NAMALWA (cell line): ENCODE measurements at places on chromosomes 13 and 19.

DNA sequence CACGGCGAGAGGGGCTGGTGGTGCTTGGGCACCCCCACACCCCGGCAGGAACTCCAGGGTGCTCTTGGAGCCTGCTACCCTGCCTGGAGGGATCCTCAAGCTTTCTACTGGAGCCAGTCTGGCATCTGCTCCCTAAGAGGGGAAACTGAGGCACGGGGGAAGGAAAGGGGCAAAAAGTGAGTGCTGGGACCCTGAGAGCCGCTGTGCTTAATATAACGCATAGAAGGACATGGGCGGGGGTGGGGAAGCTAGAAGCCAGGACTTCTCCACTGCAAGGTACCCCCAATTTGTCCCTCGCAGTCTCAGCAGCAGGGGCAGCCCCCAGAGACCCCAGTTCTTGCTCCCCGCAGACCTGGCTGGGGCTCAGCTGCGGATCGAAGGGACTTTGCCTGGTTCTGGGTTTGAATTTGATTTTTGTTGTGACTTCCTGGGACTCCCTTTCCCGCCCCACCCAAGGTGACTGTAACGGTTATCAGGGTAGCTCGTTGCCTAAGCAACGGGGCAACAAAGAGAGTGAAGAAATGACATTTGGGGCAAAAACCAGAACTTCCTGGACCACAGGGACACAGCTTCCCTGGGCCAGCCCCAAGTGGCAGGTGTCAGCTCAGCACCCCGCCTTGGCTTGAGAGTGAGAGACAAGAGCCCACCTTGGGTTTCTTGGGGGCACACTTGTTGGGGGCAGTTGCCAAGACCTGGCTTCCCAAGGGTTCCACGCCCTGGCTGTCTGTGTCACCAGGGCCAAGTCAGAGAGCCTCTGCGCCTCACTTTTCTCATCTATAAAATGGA is 638 bp downstream of the ADGRE5 start:
- peak; percentile 84 for DNase-seq

- no peak for DNase-seq
Measured at GRCh38 chr19:39813264-39813993, 20.5 kb downstream of the DYRK1B start.

GRCh38 chr13:111937777-111938311 is 129.1 kb upstream of the SOX1 start:
- no peak for DNase-seq

DNA sequence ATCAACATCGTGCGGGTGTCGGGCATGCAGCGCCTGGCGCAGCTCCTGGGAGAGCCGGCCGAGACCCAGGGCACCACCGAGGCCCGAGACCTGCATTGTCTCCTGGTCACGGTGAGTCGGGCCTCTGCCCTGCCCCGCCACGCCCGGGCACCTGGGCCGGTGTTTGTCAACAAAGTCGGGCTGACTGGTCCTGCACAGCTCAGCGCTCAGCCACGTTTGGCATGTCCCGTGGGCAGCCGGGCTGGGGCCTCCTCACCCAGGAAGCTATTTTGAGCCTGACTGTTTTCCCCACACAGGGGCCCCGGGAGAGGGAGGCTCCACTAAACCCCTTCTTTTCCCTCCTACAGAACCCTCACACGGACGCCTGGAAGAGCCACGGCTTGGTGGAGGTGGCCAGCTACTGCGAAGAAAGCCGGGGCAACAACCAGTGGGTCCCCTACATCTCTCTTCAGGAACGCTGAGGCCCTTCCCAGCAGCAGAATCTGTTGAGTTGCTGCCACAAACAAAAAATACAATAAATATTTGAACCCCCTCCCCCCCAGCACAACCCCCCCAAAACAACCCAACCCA is 1.3 kb downstream of the GADD45B start:
- peak; percentile 53 for DNase-seq

DNA sequence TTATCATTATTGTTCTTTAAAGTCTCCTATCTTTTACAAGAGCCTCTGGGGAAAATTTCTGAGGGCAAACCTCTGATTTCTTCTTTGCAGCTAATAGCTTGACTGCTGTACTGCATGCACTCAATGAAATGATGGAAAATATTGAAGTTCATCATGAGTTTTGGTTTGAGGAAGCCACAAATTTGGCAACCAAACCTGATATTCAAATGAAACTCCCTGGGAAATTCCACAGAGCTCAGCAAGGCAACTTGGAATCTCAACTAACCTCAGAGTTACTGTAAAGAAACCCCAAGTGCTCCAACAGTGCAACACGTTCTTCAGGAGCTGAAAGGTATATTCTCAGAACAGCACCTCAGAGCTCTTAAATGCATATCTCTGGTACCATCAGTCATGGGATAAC is 14.2 kb upstream of the RNF6 start:
- DNase-seq: no peak

GRCh38 chr19:49423071-49423984 is at the start of gene PTH2:
TSS of gene PTH2 (minus strand) at chr19:49423441. CDS start at chr19:49423339, 102 bp downstream.
- no peak for DNase-seq

DNA sequence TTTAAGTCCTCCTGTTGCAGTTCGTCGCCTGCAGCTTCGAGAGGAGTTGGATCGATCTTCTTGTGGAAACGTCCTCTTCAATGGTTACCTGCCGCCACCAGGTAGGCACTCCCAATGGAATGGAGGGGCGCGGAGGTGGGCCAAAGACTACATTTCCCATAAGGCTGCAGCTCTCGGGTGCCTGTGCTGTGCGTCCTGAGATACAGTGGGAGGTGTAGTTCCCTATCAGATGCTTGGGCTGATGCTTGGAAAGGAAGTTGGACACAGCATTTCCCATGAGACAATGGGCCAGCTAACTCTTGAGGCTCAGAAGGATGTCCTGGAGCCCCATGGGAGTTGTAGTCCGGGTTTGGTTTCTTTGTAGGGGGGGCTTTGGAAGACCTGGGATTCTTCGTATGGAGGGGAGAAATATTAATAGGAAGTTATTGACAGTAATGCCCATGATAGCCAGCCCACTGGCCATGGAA is 1.8 kb downstream of the SHKBP1 start:
- no peak for DNase-seq

DNA sequence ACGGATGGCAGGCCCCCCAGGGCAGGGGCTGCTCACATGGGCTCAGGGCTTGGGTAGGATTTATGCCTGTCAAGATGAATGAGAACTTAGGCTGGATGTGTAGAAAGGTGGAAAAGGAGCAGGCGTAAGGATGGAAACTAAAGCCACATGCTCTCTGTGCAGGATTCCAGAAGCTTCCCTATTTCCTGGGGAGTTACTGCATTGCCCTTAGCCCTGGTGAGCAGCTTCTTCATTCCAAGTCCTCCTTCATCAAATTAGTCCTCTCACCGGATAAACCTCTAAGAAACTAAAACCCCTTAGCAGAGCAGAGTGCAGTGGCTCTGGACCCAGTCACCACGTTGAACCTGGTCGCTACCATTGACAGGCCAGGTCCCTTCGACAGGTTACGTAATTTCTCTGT is 7.4 kb downstream of the ATP12A start:
- DNase-seq: no peak

GRCh38 chr13:102678339-102679107 is 16.3 kb downstream of the METTL21C start:
- no peak for DNase-seq

DNA sequence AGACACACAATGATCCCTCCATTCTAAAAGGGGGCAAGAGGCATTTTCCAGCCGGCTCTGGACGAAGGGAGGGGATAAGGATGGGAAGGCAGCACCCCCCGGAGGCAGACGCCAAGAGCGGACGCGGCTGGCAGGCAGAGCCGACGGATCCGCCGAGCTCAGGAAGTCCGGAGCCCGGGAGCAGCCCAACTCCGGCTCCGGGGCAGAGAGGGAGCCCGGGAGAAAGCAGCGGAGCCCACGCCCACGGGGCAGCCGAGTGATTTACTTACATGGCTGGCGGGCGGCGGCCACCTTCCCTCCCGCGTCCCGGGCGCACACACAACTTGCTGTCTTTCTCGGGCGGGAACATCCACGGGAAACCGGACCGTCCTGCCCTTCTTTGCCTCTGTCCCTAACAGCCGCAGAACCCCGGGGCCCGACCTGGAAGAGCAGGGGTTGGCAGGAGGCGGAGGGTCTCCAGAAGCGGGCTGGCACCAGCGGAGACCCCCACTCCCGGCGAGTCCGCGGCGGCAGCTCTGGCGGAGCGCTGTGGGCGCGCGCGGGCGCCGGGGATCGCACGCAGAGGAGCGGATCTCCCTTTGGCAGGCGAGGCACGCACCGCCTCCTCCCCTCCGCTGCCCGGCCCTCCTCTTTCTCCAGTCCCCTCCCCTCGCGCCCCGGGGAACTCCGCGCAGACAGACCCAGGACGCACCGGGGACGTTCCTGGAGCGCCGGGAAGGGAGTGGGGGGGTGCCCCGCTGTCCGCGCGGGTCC is at the start of gene LHFPL6:
Gene LHFPL6 (minus strand): TSS at position 580 of the 753 bp plus-strand sequence.
- peak; percentile 76 for DNase-seq

DNA sequence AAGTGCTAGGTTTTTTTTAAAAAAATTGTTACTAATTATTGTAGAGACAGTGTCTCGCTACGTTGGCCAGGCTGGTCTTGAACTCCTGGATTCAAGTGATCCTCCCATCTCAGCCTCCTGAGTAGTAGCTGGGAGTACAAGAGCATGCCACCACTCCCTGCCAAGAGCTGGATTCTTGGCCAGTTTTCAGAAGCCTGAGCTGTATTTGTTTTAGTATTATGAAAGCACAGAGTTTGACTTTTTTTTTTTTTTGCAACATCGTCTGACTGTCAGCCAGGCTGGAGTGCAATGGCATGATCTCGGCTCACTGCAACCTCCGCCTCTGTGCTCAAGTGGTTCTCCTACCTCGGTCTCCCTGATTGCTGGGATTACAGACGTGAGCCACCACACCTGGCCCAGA is 7.0 kb downstream of the ARMC6 start:
- no peak for DNase-seq

GRCh38 chr13:77697217-77698103 is at the start of gene SLAIN1:
TSS of gene SLAIN1 (plus strand) at chr13:77697687. CDS start at chr13:77697914, 227 bp downstream.
- DNase-seq: peak; percentile 97

DNA sequence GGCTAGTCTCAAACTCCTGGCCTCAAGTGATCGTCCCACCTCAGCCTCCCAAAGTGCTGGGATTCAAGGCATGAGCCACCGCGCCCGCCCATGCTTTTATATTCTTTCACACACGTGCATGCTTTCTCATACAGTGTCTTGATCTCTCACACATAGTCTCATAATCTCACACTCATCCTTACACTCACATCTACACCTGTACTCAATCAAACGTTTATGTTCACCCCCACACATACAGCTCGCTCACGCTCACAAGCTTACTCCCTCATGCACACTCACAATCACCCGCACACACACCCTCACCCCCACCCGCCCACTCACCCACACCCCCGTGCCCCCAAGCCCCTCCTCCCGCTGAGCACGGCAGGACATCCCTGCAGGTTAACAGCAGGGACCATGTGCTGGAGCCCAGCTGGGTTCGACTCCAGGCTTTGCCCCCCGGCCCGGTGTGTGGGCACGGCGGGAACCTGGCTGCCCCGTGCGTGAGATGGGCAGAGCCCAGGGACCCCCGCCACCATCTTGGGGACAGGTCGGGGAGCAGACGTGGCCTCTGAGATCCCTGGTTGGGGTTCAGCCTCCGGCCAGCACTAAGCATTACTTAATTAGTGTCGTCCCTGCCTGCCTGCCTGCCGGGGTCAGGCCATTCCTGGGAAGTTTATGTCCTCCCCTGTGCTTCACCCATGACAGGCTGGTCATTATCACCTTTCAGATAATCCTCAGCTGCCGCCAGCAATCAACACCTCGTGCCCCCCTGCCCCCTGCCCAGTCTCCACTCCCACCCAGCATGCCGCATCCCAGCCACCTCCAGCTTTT is 11.4 kb downstream of the SBK2 start:
- no peak for DNase-seq

DNA sequence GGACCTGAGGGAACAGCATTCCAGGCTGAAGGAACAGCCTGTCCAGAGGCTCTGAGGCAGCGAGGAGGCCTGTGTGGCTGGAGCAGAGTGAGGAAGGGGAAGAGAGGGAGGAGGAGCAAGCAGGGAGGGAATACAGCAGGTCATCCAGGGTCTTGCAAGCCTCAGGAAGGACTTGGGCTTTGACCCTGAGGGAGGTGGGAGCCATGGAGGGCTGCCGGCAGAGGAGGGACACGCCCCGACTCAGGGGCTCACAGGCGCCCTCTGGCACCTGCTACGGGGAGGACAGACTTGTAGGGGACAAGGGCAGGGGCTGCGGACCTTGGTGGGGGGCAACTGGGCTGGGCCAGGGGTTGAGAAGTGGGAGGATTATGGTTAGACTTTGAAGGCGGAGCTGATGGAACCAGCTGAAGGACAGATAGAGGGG is 4.7 kb downstream of the TINCR start:
- no peak for DNase-seq

DNA sequence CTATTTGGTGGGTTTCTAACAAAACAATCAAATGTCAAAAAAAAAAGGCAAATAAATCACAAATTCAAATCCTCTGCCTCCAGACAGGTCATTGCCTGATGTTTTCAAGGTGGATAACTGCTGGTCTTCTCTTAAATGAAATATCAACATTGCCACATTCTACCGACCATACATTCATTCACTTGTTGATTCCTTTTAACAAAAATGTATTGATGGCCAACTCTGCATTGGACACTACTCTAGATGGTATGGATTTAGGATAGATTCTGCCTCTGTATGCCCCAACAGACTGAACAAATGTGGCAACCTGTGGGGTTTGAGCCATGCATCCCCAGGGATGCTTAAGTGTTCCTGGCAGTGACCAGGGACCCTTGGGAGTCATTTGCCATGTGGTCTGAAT is 87.6 kb upstream of the STK24 start:
- no peak for DNase-seq

- no peak for DNase-seq
Measured at GRCh38 chr19:35432911-35433310, 15.1 kb upstream of the FFAR2 start.

GRCh38 chr19:13162724-13163608 is 12.8 kb downstream of the IER2 start:
- DNase-seq: peak; percentile 78

DNA sequence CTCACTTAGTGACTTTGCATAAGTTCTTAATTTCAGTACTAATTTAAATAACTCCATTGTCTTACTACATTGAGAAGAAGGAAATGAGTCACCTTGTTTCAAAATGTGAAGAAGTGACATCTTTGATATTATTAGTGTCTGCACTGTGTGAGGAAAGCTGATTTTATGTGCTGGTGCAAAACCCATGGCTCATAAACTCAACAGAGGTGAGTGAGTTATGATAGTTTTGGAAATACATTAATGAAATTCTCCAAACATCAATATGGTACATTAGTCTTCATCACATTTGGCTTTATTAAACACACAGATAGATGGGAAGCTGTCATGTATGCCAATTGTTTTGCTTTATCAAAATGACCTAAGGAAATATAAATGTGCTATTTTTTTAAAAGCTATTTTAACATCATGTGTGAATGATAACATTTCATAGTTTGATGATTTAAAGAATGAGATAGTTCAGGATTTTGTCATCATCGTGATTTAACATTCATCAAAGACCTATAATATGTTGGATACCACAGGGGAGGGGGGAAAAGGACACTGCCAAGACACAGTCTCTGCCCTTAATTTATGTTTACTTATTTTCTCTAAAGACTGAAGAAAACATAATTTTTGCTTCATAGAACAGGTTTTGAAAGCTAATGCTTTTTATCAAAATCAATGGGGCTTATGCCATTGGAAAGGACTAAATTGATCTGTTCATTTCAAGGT is 902.3 kb upstream of the SLITRK1 start:
- DNase-seq: no peak
